ENCODE measurements at places on chromosomes 1 and 21. TPM values are rescaled to one million over a fixed set of nuclear protein-coding genes. Genes with fewer than 3 reads are reported as not detected.

INTS3 gene
- 62.9 TPM for total RNA-seq

KCNK2 gene
- not detected for total RNA-seq

REN gene
- not detected for total RNA-seq

SLC22A15 gene
- total RNA-seq, result 0.95 TPM

CMPK1 gene
- 101 TPM for total RNA-seq

CNN3 gene
- total RNA-seq, result 1.7 TPM

C1orf35 gene
- 18.8 TPM for total RNA-seq

CRABP2 gene
- total RNA-seq, result 1.6 TPM
